ENCODE measurements at places on chromosomes 4 and X. TPM values are rescaled to one million over a fixed set of nuclear protein-coding genes. Genes with fewer than 3 reads are reported as not detected.

TLL1 gene
- 2.8 TPM for polyA plus RNA-seq

VGLL1 gene
- polyA plus RNA-seq: not detected

TRO gene
- 33.0 TPM for polyA plus RNA-seq

- DNase-seq: peak; percentile 15
Measured at GRCh38 chr4:55636656-55636999, 530 bp upstream of the NMU start.

- DNase-seq: no peak
Measured at GRCh38 chrX:88397551-88397950, 349.5 kb upstream of the CPXCR1 start.

DNA sequence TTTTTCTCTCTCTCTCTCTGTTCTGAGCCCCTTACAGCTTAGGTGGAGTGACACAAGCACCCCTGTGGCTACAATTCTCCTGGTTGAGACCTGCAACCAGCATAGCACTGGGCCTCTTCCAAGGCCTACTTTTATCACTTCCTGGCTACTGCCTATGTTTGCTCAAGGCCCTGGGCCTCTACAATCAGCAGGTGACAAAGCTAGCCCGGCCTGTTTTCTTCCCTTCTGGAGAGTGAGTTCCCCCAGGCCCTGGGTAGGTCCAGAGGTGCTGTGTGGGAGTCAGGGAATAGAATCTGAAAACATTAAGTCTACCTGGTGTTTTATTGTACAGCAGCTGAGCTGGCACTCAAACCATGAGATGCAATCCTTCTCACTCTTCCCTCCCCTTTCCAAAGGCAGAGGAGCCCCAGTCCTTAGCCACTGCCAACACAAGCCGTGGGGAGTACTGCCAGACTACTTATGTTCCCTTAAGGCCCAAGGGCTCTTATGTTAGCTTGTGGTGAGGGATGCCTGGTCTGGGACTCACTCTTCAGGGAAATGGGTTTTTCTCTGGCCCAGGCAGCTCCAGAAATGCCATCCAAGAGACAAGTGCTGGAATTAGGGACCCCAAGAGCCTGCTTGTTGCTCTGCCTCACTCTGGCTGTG lies 23.8 kb upstream of the MAGEC3 start:
- no peak for DNase-seq

Measured in large intestine (tissue), 12 donors.